ENCODE measurements at places on chromosomes 1 and 21.

DNA sequence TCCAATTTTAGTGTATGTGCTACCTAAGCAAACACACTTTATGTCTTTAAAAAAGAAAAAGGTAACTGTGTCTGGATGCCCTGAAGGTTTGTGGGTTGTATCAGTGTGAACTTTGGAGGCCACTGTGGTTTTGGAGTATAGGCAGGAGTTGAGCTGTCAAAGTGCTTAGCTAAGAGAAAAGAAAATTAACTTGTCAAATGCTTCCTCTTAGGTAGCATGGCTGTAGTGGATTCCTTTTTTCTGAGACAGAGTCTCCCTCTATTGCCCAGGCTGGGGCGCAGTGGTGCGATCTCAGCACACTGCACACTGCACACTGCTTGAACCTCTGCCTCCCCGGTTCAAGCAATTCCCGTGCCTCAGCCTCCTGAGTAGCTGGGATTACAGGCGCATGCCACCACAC lies 11.2 kb upstream of the SLC41A1 start:
- no peak for DNase-seq

DNA sequence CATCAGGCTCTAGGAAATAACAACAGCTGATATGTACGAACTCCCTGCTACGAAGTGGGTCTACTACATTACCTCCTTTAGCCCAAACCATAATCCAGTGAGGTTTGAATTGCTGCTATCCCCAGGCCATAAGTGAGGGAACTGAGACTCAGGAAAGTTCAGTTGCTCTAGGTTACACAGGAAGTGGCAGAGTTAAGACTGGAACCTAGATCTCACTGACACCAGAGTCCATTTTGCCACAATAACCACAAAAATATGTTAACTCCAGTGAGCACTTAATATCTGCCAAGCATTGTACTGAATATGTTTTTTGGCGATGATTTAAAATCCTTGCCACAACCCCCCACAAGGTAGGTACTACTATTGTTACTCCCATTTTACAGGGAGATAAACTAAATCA lies 8.9 kb upstream of the TADA1 start:
- no peak for DNase-seq

DNA sequence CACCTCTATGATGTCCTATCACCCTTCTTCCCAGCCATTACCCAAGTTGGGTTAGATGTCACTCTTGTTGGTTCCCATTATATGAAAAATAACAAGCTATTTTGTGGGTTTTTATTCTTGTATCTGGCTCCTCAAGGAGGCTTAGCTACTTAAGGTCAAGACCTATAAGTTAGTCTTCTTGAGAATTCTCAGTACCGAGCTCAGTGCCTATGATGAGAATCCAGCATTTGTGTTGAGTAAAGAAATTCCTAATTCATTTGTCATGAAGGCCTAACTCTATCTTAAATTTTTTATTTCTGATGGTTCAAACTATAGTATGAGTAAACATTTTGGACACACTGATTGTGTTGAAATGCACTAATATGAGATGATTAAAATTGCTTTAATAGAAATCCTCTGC lies 15.9 kb downstream of the NUF2 start:
- no peak for DNase-seq

GRCh38 chr1:28144203-28145135 lies 32.0 kb downstream of the PTAFR start:
- DNase-seq: no peak

GRCh38 chr1:205811660-205812059 lies 1.3 kb downstream of the SLC41A1 start:
- no peak for DNase-seq

GRCh38 chr1:214002472-214002871 lies 14.7 kb downstream of the PROX1 start:
- DNase-seq: peak; percentile 9

- peak; percentile 29 for DNase-seq
Observed at GRCh38 chr1:160219062-160219929, 14.1 kb downstream of the PEA15 start.

DNA sequence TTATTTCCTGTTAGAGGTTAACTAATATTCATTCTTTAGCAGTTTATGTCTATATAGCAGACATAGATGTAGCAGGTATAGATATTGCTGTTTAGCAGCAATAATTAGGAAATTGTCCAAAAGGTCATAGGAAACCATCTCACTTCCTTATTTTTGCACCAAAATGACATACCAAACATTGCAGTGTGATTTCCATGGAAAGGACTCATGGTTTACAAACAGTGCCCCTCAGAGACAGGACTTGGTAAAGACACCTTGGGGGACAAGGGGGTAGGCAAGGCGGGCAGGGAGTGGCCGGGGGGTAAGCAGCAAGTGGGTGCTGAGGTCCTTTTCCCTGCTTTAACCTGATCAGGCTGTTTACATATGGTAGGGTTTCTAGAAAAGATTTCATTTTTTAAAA lies 30.5 kb downstream of the BATF3 start:
- DNase-seq: no peak

DNA sequence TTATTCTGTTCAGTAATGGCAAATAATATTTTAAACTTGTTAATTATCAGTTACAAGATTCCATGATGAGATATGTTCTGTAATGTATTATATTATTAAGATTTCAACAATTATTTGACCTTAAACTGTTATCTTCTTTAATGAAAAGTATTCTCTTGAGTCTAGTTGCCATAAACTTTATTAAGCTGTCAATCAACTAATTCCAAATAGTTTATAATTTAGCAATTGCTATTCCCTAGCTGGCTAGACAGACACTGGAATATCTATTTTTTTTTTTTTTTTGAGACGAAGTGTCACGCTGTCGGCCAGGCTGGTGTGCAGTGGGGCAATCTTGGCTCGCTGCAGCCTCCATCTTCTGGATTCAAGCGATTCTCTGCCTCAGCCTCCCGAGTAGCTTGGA lies 3.8 kb downstream of the CMPK1 start:
- no peak for DNase-seq

GRCh38 chr1:105427543-105427942 lies 1628.9 kb upstream of the PRMT6 start:
- no peak for DNase-seq

- no peak for DNase-seq
Observed at GRCh38 chr1:179124873-179125272, 43.0 kb downstream of the TOR3A start.

DNA sequence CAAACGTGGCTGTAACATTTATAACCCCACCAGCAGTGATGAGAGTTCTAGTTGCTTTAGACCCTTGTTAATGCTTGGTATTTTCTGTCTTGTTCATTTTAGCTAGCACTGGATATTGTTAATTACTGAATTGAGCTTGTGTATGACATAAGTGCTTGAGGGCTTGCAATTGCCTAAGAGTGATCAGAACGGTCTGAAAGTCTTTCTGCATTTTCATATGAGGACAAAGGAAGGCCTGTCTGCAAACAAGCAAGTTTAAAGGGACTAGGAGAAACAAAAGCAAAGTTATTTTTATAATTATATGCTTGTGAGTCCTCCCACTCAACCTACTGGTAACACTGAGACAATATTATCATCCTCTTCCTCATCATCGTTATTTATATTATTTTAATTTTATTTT lies 305.5 kb upstream of the DUSP10 start:
- no peak for DNase-seq

DNA sequence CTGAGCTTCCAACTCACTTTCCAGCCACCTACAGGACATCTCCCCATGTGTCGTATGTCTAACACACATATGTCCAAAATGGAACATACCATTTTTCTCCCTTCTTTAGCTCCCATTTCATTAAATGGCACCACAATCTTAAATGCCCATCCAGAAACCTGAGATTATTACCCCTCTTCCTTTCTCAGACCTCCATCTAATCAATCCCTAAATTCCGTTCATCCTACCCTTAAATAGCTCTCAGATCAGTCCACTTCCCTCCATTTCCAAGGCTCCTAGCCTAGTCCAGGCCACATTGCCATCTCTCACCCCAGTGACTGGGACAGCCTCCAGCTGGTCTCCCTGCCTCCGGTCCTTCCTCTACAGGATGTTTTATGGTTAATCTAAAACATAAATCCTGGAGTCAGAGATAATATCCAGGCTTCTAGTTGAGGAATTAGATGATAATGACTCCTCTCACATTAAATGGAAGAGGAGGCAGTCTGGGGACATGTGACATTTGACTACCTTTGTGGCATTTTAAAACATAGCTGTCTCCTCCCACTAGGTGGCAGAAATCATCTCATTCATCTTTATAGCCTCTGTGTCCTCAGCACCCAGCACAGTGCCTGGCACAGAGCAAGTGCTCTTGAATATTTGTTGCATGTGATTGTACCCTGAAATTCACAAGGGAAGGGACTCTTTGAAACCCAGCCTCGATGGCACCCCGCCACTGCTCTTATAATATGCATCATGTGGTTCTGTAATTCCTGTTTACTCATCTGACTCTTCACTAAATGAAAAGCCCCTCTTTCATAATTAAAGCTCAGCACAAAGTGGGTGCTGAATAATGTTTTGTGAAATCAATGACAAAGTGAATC lies 102.3 kb downstream of the TMEM53 start:
- DNase-seq: no peak

DNA sequence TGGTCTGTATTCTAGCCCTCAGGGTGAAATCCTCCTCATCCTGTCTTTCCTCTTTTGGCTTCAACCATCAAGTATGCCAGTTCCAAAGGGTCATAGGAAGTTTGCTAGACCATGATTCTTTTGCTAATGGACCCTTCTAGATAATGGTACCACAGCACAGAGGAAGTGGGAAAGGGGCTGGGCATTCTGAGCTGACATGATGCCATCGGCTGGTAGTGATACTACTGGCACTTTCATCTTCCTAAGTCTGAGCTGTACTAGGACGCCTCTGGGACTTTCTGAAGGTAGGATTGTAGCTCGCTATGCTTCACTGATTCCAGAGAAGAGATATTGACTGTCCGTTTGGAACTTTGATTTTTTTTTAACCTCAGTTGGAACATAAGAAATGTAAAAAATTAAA lies 11.4 kb downstream of the FASLG start:
- DNase-seq: no peak

GRCh38 chr21:28731700-28732321 lies 260.9 kb downstream of the LTN1 start:
- no peak for DNase-seq

DNA sequence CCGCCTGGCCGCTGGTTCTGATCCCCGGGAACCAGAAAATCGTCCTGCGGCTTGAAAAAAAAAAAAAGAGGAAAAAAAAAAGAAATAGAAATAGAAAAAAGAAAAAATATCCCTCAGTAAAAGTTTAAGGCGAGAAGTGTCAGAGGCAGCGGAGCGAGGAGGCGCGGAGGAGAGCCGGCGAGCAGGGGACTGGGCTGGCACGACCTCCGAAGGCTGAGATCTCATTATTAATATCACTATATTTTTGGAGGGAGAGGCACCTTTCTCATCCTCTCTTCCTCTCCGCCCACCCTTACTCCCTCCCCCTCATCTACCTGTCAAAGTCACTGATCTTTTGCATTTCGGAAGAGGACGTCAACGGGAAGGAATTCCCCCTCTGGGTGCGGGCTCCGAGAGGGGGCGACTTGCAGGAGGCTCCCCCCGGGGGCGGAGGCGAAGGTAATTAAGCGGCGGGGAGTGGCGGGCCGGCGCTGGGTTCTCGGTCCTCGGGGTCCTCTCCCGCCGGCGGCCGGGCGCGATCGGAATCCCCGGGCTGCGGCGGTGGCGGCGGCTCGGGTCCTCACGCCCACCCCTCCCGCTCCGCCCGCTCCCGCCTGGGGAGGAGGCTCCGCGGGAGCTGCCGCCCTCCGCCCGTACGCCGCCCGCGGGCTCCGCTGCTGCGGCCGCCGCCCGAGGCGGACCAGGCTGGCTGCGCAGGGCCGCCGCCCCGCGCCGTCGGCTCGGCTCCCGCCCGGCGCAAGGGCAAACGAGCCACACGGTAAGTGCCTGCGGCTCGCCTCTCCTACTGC lies at the start of gene NTNG1:
TSS of gene NTNG1 (plus strand) at position 337 of the 788 bp plus-strand sequence.
- no peak for DNase-seq

- DNase-seq: peak; percentile 27
Observed at GRCh38 chr1:183986941-183987340, 50.6 kb downstream of the COLGALT2 start.

- DNase-seq: peak; percentile 50
Observed at GRCh38 chr1:210584439-210585113, 255.9 kb downstream of the HHAT start.

DNA sequence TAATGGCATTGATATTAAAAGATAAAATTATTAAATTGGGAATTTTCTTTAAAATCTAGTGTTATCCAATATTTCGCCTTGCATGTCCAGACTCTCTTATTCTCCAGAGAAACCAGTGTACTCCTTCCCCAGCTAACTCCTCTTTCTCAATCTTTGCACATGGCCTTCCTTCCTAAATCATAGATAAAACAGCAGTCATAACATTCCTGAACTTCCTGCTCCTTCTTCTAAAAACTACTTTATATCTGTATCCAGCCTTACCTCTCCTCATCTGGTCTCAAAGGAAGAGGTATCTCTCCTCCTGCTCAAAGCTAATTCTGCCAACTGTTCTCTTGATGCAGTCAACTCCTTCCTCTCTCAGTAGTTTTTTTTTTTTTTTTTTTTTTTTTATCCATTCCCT lies 39.5 kb upstream of the NEK7 start:
- DNase-seq: no peak

DNA sequence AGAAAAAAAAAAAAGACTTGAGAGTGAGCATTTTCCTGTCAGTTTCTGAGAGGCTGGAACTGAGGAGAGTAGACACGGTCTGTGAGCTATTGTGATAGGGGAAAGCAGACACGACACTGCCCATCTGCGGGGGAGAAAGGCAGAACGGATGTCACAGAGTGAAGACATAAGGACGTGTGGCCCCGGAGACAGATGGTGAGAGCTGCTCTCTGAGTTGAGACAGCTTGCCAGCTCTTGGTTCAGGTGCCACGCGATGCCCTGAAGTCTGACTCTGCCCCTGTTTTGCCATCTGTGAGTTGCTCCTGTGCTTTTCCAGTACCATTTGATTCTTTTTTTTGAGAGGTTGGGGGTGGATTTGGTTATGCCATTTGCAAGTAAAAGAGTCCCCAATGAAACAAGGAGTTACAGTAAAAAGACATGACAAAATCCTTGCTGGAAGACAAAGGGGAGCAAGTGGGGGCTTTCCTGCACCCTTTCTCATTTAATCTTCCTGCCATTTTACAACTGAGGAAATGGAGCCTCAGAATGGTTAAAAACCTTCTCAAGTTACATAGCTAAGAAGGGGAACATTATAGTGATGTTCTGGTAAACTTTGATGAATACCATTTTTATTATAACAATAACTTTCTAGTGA lies 128.9 kb upstream of the DNAH14 start:
- DNase-seq: no peak

GRCh38 chr21:14548779-14549178 lies 2.7 kb upstream of the SAMSN1 start:
- no peak for DNase-seq

DNA sequence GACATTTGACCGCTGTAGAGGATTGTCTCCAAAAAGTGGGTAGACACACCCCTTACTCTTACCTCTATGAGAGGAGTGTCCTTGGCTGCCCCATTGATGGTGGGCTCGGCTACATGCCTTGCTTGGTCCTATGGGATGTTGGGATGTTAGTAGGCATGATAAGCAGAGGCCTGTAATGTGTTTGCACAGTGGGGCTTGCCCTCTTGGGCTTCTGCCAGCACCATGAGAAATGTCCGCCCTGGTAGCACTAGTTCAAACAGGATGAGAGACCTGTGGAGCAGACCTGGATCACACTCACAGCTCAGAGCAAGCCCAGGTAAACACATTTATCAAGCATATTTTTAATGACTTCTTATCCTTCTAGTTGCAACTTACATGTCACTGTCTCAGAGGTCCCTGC lies 54.2 kb downstream of the SH3GLB1 start:
- DNase-seq: no peak
